ENCODE measurements at places on chromosomes 5 and 9. TPM values are rescaled to one million over a fixed set of nuclear protein-coding genes. Genes with fewer than 3 reads are reported as not detected.

Gene IFNK
- total RNA-seq = not detected

Gene DMRT3
- 2.5 TPM for total RNA-seq

- DNase-seq = no peak
Measured at GRCh38 chr9:72207278-72207677, 58.0 kb downstream of the GDA start.

DNA sequence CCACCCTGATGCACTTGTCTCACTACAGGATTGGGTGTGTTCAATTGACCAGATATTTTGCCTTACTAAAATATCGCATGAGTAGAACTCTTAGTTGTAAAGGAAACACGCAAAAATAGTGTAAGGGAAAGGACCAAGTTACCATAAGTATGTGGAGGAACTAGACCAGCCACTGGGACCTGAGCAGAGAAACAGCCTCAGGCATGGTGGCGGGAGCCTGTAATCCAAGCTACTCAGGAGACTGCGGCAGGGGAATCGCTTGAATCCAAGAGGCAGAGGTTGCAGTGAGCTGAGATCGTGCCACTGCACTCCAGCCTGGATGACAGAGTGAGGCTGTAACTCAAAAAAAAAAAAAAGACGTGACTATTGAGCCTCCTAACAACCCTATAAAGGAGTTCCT, 117.9 kb upstream of the SPATA31C2 start:
- no peak for DNase-seq

DNA sequence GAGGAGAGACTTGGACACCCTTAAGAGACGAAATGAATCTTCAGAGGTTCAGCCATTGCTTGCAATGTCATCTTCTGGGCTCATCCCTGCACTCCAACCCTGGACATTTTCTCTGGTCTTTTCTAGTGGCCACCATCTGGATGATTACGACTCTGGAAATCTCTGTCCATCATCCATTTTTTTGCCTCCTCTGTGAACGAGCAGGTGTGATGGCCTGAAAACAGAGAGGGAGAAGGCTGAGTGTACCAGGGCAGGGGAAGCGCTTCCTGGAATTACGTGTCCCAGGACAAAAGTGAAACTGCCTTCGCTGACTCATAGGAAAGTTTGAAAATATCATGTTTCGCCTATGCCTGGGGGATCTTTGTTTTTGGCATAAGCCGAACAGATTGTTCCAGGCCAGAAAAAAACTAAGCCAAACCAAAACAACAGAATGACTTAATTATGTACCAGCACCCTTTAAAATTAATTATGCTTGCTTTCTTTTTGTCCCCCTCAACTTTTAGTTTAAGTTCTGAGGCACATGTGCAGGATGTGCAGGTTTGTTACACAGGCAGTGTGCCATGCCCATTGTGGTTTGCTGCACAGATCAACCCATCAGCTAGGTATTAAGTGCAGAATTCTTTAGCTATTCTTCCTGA, 31.9 kb downstream of the ANKRD33B start:
- DNase-seq = no peak

- DNase-seq = no peak
Measured at GRCh38 chr9:112921549-112921948, 30.9 kb upstream of the SLC46A2 start.

- DNase-seq = no peak
Measured at GRCh38 chr5:60372786-60373185, 327.2 kb downstream of the DEPDC1B start.

DNA sequence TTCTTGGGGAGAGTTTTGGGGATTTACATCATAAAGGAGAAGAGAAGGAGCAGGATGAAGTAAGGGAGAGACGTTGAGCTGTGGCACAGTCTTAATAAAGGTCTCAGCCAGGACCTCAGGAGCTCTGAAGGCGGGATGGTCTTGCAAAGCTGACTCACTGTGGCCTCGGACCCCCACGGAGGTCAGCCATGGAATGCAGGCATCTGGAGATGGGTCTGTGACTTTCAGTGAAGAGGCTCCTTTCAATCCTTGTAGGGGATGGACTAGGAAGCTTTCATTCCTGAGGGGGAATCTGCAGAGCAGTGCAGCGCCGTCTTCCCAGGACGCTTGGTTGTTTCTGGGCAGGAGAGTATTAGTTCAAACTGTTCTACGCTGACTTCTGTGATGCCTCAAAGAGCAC, 65.7 kb upstream of the BASP1 start:
- DNase-seq = no peak

DNA sequence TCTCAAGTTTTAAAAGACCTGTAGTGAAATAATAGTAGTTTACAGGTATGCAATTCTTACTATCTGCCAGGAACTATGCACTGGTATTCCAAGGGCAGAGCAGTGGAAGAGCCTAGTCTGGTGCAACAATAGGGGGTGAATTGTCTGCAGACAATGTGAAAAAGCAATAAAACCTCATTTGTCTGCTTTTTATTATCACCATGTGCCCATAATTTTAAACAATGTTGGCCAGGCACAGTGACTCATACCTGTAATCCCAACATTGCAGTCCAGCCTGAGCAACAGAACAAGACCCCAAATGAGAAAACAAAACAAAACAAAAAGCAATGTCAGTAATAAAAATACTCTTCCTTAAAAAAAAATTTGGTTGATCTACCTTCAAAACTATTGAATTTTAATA, 12.2 kb upstream of the SLC44A1 start:
- DNase-seq = no peak

All from thyroid gland (tissue), 4 donors.